ENCODE measurements at places on chromosomes 4 and X. TPM values are rescaled to one million over a fixed set of nuclear protein-coding genes. Genes with fewer than 3 reads are reported as not detected.

The BRS3 gene
- total RNA-seq = not detected

- no peak overlapping the region for H3K27ac ChIP-seq
- H3K27me3 ChIP-seq = no peaks in the 10 kb centered on the region
- peaks cover 5% of the 10 kb centered on the region for H3K4me1 ChIP-seq
- H3K36me3 ChIP-seq = no peaks in the 10 kb centered on the region
- H3K4me3 ChIP-seq = no peak overlapping the region
- no peak for DNase-seq
Measured at GRCh38 chrX:135307171-135307570, 2.1 kb upstream of the ETDC start.

DNA sequence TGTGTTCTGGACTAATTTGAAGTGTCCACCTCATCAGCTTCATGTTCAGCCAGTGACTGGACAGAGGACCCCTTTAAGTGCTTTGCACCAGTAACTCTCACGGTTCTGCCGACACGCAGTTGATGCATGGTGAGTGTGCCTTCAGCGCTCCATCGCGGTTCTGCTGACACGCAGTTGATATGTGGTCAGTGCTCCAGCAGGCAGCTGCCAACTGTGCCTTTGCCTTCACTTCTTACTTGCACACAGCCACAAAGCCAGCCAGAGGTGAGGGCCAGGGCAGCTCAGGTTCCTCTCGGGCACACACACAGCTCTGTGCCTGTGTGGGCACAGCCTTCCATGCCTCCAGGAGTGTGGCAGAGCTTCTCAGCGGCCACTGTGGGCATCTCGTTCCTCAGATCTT, 12.4 kb downstream of the NKX1-1 start:
- H3K27me3 ChIP-seq = no peaks in the 10 kb centered on the region
- DNase-seq = no peak
- peaks cover 25% of the 10 kb centered on the region for H3K36me3 ChIP-seq
- H3K4me1 ChIP-seq = no peaks in the 10 kb centered on the region

DNA sequence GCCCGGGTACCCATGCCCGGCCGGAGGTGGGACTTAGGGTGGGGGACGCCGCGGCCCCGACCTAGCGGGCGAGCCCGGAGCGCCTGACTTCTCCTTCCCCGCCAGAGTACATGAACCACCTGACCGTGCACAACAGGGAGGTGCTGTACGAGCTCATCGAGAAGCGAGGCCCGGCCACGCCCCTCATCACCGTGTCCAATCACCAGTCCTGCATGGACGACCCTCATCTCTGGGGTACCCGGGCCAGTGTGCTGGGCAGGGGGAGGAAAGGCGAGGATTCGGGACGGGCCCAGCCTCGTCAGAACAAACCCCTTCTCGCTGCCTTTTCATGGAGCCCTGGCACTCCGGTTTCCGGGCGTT, 622 bp downstream of the TAFAZZIN start:
- peak; percentile 66 for DNase-seq
- peaks cover 6% of the 10 kb centered on the region for H3K4me1 ChIP-seq
- no peaks in the 10 kb centered on the region for H3K27me3 ChIP-seq
- H3K27ac ChIP-seq = peak overlapping the region; percentile 70
- H3K4me3 ChIP-seq = peak overlapping the region; percentile 80
- H3K36me3 ChIP-seq = peaks cover 5% of the 10 kb centered on the region

The ARHGAP6 gene
- not detected for total RNA-seq

The HAUS7 gene
- 67.2 TPM for total RNA-seq

DNA sequence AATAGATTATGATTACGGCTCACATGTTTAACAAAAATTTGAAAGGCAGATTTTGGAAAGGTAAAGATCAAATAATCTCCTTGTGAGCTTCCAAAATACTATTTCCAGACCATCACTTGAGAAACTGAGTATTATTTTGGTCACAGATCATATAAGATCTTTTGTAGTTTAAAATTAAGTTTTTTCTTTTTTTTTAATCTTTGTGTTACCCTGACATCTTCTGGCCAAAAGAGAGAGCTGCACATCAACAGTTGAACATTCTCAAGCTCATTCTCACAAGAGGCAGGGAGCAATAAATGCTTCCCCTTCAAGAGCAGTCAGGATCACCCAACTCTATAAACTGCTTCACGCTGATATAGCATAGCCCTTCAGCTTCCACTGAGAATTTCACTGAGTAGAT, 15.9 kb downstream of the TMEM192 start:
- no peak for DNase-seq
- H3K27me3 ChIP-seq = no peaks in the 10 kb centered on the region
- H3K4me1 ChIP-seq = peaks cover 1% of the 10 kb centered on the region

DNA sequence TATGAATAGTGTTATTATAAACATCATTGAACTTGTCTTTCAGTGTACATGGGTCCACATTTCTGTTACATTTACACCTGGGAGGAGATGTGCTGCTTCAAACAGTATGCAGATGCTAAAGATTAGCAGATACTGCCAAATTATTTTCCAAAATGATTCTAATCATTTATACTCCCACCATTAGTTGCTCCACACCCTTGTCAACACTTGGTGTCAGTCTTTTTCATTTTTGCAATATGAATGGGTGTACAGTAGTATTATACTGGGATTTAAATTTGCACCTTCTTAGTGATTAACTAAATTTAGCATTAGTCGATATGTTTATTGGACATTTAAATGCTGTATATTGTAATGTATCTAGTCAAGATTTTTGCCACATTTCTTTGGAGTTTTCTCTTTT, 131.6 kb upstream of the GRID2 start:
- no peak overlapping the region for H3K27ac ChIP-seq
- H3K27me3 ChIP-seq = no peaks in the 10 kb centered on the region
- no peaks in the 10 kb centered on the region for H3K4me1 ChIP-seq
- DNase-seq = no peak
- H3K36me3 ChIP-seq = no peaks in the 10 kb centered on the region

The GAGE12E gene
- total RNA-seq = not detected

DNA sequence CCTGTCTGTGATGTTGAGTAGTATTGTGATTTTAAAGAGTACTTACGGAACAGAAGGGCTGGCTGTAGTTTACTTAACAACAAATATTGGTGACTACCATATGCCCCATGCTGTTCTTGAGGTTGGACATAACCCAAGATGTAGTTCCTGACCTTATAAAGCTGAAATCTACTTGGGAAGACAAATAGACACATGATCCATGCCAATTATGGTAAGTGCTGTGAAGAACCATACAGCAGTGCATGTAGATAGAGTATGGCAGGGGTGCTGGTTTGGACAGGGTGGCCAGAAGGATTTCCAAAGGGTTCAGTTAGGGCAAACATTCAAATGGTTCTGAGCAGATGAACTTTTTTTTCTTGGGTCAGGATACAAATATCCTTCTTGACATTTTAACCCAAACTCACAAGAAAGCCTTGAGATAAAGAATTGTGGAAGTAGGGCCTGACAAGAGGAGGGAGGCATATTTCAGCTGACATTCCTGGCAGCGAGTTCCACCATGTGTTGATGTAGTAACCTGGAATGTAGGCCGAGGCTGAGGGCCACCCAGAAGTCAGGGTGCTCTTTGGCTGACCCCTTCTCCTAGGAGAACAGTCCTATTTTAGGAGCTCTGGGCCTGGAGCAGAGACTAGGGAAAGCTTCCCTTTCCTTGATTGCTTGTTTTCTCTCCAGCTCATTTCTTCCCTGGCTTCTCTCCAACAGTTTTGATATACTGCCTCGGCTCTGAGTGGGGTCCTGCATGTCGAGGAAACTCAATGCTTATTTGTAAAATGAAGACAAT, 74.2 kb downstream of the FREM3 start:
- H3K36me3 ChIP-seq = no peaks in the 10 kb centered on the region
- no peaks in the 10 kb centered on the region for H3K27me3 ChIP-seq
- H3K4me1 ChIP-seq = no peaks in the 10 kb centered on the region
- DNase-seq = no peak
- H3K4me3 ChIP-seq = no peak overlapping the region

The NUP62CL gene
- total RNA-seq = 2.5 TPM

DNA sequence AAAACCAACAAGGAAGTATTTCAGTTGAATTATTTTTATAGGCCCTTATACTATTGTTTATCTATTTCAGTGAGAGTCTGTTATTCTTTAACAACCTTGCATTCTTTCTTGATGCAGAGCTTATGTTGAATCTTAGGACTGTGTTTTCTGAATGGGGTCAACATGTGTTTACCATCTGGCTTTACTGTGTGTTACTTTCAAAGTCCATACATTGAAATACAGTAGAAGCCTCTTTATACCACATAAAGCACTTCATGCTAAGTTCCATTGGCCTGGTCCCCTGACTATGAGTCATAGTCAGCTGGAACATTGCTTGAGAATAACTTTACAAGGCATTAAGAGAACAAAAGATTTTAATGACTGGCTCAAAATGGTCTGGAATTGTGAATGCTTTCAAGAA, 152.6 kb downstream of the GASK1B start:
- H3K36me3 ChIP-seq = no peaks in the 10 kb centered on the region
- DNase-seq = no peak
- no peaks in the 10 kb centered on the region for H3K4me1 ChIP-seq
- H3K4me3 ChIP-seq = no peak overlapping the region

The XKRX gene
- 0.41 TPM for total RNA-seq

DNA sequence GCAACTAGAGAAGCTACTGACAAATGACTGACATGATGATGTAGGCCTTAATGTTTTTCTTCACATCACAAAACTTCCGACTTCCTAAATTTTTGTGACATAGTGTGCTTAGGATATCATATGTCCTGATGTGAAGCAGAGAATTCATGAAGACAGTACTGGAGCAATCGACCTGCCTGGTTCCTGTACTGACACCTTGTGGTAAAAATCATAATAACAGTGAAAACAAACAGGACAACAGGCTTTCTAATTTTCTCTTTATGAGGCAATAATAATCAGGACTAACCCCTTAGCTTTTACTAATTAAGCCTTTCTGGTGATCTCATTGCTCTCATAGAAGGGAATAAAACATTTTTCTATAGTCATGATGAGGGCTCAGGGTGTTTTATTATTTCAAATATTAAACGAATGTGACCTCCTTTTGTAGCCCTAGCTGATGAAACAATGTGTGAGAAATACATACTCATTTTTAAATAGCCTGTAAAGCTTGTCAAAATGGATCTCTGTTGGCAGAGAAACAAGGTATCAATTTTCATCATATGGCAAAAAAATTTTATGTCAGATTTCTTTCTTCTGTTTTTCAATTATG, 158.4 kb downstream of the TENT5D start:
- DNase-seq = no peak
- H3K4me1 ChIP-seq = no peaks in the 10 kb centered on the region
- no peaks in the 10 kb centered on the region for H3K27me3 ChIP-seq
- H3K27ac ChIP-seq = no peak overlapping the region
- H3K36me3 ChIP-seq = no peaks in the 10 kb centered on the region
- H3K4me3 ChIP-seq = no peak overlapping the region

GRCh38 chrX:10725071-10725470, 104.7 kb upstream of the MID1 start:
- no peak for DNase-seq
- H3K27ac ChIP-seq = no peak overlapping the region
- no peaks in the 10 kb centered on the region for H3K36me3 ChIP-seq
- H3K4me3 ChIP-seq = no peak overlapping the region
- no peaks in the 10 kb centered on the region for H3K4me1 ChIP-seq
- H3K27me3 ChIP-seq = no peaks in the 10 kb centered on the region

DNA sequence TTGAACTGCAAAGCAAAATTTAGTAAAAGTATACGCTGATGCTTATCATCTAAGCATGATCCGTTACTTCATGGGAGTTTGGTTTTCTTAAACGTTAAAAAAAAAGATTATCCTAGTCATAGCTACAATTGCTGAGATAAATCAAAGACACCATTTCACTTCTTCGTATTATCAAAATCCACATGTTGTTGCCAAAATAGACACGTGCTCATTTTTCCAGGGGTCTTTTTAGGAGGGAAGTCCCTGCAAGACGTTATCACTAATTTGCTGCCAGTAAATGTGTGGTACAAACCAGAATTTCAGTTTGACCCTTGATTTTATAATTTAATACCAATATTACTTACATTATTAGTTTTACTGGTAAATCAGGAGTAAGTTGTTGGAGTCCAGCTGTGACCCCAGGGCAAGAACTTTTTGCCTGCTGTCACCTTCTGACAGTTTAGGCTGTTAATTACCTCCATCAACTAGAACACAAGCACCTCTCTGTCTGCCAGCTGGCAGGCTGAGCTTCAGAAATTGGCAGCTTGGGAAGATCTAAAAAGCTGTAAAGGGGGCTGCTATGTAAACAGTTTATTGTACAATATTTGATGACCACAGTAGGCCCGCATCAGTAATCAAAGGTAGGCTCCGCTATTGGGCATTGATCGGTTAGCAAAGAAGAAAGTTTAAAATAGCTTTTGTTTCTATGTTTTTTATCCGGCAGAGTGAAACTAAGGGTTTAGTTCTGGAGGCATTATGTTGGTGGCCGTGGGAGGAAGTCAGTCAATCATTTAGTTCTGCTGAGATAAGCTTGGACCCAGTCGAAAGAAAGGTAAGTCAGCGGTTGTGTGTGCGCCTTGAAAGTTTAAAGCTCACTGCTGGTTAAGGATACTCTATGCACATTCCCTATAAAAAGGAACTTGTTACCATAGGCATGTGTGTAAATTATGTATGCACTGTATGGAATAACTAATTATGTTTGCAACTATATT, 196.4 kb downstream of the FBXO8 start:
- DNase-seq = no peak
- H3K4me1 ChIP-seq = no peaks in the 10 kb centered on the region
- no peak overlapping the region for H3K4me3 ChIP-seq

The NDUFC1 gene
- 65.3 TPM for total RNA-seq

The DDX53 gene
- total RNA-seq = not detected

GRCh38 chr4:80268936-80269335, 2.5 kb downstream of the FGF5 start:
- H3K4me3 ChIP-seq = no peak overlapping the region
- peaks cover 35% of the 10 kb centered on the region for H3K4me1 ChIP-seq
- no peak overlapping the region for H3K27ac ChIP-seq
- no peaks in the 10 kb centered on the region for H3K36me3 ChIP-seq

DNA sequence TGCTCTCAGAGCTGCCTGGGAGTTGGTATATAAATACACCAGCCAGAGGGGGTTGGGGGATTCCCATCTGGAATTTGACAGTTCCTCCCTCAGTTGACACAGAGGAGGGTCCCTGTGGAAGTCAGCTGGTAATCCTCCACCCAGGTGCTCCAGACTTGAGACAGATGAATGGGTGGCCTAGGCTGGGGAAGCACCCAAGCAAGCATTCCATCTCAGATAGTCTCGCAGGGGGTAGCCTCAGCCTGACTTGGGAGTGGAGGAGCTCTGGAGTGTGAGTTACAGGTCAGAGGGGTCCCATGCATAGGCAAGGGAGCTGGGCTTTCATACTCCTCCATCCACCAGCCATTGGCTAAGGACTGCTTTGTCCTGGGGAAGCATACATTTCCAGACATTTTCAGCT, 229.3 kb upstream of the BCOR start:
- H3K27ac ChIP-seq = no peak overlapping the region
- no peaks in the 10 kb centered on the region for H3K36me3 ChIP-seq
- no peaks in the 10 kb centered on the region for H3K4me1 ChIP-seq
- DNase-seq = no peak

GRCh38 chr4:20486433-20486832, 213.8 kb upstream of the PACRGL start:
- no peaks in the 10 kb centered on the region for H3K4me1 ChIP-seq
- no peaks in the 10 kb centered on the region for H3K36me3 ChIP-seq
- H3K4me3 ChIP-seq = no peak overlapping the region
- no peaks in the 10 kb centered on the region for H3K27me3 ChIP-seq
- no peak overlapping the region for H3K27ac ChIP-seq

All from activated naive CD8-positive, alpha-beta T cell treated with anti-CD3 and anti-CD28 coated beads for 36 hours (primary cell).